T-helper 17 cell (primary cell): ENCODE measurements at places on chromosomes 5 and 9. TPM values are rescaled to one million over a fixed set of nuclear protein-coding genes. Genes with fewer than 3 reads are reported as not detected.

DNA sequence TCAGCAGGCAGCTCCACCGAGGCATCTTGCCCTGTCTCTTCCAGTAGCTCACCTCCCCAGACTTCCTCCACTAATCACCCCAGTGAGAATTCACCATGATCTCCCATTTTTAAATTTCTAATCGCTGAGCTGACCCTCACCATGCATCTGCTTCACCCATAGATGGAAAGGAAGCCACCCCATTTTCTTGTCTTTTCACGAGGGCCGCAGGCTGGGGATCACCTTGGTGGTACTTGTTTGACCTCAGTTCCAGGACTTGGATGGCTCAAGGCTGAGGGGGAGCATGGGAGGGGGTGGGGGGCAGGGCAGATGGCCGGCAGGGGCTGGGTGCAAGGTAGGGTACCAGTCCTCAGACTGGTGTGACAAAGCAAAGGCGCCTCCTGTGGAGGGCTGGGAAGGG, 3.6 kb downstream of the PROP1 start:
- H3K4me3 ChIP-seq: no peak overlapping the region
- H3K36me3 ChIP-seq: peaks cover 4% of the 10 kb centered on the region
- peaks cover 18% of the 10 kb centered on the region for H3K27me3 ChIP-seq
- peaks cover 5% of the 10 kb centered on the region for H3K4me1 ChIP-seq
- DNase-seq: no peak

DNA sequence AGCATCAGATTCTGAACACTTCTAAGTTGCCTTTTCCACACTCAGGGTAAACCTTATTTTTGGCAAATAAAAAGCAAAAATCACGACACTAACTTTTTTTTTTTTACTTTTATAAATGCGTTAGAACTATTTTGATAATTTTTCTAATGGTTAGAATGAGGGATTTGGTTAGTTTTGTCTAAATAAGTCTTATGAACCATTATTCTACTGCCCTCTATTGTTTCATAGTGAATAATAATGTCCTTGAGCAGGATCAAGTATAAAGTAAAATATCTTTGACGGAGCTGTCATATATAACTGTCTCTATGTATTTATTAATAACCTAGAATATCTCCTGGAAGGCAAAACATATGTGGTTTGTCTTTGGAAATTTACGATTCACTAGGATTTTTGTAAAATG, 631.8 kb downstream of the GABRG2 start:
- no peaks in the 10 kb centered on the region for H3K4me1 ChIP-seq
- H3K27ac ChIP-seq: no peak overlapping the region
- no peak for DNase-seq

DNA sequence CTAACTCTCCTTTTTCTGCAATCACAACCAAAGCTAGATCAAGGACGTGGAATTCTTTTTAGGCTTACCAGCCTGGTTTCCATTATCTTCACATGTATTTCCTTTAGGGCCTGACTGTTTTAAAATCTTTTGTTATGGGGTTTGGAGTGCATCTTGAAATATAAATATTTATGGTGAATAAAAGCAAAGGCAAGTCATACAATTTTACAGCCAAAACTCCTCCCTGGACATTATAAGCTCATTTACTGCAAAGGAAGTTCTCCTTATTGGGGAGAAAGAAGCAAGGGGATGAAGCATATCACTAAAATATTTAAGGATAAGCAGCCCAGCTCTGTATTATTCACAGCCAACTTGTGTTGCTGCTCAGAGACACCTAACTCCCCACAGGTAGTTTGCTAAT, 132.2 kb upstream of the TARS1 start:
- H3K27ac ChIP-seq: no peak overlapping the region
- no peaks in the 10 kb centered on the region for H3K36me3 ChIP-seq
- no peaks in the 10 kb centered on the region for H3K27me3 ChIP-seq
- DNase-seq: no peak
- no peak overlapping the region for H3K4me3 ChIP-seq

- no peak overlapping the region for H3K4me3 ChIP-seq
- H3K27me3 ChIP-seq: peaks cover 66% of the 10 kb centered on the region
- peaks cover 4% of the 10 kb centered on the region for H3K36me3 ChIP-seq
- H3K4me1 ChIP-seq: peaks cover 6% of the 10 kb centered on the region
- no peak for DNase-seq
Measured at GRCh38 chr5:168875832-168876231, 296.7 kb upstream of the PANK3 start.

DNA sequence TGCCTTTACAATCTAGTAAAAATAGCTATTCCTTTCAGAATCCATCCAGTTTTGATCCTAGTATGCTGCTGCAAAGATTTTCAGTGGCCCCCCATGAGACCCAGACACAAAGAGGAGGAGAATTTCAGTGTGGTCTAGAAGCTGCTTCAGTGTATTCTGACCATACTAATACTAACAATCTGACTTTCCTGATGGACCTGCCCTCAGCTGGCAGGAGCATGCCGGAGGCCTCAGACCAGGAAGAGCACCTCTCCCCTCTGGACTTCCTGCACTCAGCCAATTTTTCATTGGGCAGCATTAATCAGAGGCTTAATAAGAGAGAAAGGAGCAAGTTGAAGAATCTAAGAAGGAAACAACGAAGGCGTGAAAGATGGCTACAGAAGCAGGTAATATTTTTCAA, 48.5 kb downstream of the RNF180 start:
- no peaks in the 10 kb centered on the region for H3K36me3 ChIP-seq
- H3K4me3 ChIP-seq: no peak overlapping the region
- H3K27me3 ChIP-seq: no peaks in the 10 kb centered on the region
- DNase-seq: no peak
- no peaks in the 10 kb centered on the region for H3K4me1 ChIP-seq
- no peak overlapping the region for H3K27ac ChIP-seq

DNA sequence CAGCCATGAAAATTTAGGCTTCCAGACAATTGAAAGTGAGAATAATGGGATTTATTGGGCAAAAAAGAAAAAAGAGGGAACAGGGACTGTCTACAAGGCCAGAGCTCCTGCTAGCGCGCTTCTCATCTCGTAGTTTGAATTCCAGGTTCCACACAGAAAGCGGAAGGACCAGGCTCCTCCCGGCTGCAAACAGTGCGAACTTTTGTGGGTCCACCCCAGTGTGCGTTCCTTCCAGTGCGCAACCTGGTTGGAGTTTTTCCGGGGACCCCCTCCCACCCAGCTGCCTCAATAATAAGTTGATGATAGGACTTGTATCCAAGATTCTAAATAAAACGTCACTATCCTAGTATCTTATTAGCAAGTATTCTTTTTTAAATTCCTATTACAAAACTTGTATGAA, 467.7 kb upstream of the TUSC1 start:
- no peaks in the 10 kb centered on the region for H3K4me1 ChIP-seq
- DNase-seq: no peak
- no peaks in the 10 kb centered on the region for H3K27me3 ChIP-seq
- H3K36me3 ChIP-seq: no peaks in the 10 kb centered on the region
- H3K4me3 ChIP-seq: no peak overlapping the region

DNA sequence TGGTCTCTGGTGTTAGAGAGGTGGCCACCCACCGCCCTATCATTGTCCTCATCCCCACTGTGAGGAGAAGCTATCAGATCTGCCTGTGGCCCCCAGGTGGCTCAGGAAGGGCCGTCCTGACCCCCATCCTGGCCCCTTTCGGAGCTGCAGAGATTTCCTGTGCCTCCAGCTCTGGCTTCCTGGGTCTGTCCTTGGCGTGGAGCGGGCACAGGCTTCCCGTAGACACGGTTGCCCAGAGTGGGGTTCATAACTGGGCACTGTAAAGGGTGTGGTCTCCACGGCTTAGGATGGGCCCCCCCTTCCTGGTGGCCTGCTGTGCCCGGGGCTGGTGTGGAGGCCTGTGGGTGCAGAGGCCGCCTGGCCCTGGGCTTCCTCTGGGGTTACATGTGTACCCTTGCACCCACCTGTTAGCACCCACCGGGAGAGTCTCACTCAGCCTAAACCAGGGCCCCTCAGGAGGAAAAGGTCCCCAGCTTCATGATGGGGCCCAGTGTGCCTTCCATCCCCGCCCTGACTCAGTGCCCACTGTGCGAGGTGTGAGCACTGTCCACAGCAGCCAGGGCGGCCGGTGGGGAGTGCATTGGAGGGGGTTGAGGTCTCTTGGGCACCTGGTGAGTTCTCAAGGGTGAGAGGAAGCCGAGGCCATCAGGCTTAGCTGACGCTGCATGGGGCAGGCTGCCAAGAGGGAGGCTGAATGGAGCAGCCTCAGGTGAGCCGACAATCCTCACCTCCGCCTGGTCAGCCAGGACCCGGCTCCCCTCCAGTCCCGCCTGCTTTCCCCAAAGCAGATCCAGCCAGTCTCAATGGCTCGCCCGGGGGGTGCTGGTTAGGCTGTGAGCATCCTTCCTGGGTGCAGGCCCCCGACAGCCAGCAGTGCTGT, 15.3 kb upstream of the AJM1 start:
- H3K4me3 ChIP-seq: no peak overlapping the region
- DNase-seq: no peak
- H3K36me3 ChIP-seq: no peaks in the 10 kb centered on the region
- H3K4me1 ChIP-seq: no peaks in the 10 kb centered on the region
- no peaks in the 10 kb centered on the region for H3K27me3 ChIP-seq

The SPINK6 gene
- total RNA-seq: not detected

DNA sequence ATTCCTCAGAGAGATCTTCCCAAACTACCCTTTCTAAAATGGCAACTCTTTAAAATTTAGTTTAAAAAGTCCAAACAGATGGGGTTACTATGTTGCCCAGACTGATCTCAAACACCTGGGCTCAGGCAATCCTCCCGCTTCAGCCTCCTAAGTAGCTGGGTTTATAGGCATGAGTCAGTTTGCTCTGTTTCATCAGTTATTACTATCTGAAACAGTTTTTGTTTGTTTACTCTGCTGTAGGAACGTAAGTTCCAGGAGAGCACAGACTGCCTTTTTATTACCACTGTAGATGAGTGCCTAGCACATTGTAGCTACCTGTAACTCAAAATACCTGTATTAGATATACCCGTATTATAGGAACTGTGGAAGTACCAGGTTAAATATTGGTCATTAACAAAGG, 89.4 kb downstream of the UHRF2 start:
- no peaks in the 10 kb centered on the region for H3K27me3 ChIP-seq
- H3K36me3 ChIP-seq: peaks cover 16% of the 10 kb centered on the region
- H3K4me3 ChIP-seq: no peak overlapping the region
- H3K27ac ChIP-seq: no peak overlapping the region

GRCh38 chr5:151740958-151741373, 17.5 kb downstream of the ATOX1 start:
- no peak for DNase-seq
- peak overlapping the region; percentile 43 for H3K27ac ChIP-seq
- peaks cover 5% of the 10 kb centered on the region for H3K36me3 ChIP-seq
- H3K4me1 ChIP-seq: peaks cover 22% of the 10 kb centered on the region

DNA sequence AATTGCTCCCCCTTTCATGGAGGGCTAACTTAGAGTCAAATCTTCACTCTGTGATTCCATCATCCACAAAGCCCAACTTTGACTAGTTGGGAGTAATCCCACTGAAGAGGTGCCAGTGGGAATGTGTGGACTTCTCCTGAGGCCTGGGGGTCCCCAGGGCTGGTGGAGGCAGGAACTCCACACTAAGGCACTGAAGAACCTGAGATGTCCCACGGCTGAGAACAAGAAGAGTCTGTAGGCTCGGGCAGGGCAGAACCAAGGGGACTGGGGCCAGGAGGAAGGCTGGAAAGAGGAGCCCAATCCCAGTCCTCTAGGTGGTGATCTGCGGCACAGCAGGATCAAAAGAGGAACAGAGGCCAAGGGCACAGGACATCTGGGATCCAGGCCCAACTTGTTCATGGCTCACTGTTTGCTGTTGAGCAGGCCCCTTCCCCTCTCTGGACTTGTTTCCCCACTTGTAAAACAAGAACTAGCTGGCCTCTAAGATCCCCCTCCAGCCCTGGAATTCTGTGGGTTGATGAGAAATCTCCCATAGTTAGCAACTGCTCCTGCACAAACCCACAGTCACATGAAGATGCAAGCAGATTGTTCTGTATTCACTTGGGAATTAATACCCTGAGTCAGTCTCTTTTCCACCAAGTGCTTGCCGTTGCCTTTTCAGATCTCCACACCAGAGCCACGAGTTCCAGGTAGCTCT, 32.7 kb upstream of the ALDH1B1 start:
- H3K27ac ChIP-seq: no peak overlapping the region
- peaks cover 4% of the 10 kb centered on the region for H3K27me3 ChIP-seq
- no peak for DNase-seq
- no peaks in the 10 kb centered on the region for H3K36me3 ChIP-seq
- peaks cover 4% of the 10 kb centered on the region for H3K4me1 ChIP-seq

- peaks cover 29% of the 10 kb centered on the region for H3K27me3 ChIP-seq
- H3K4me3 ChIP-seq: no peak overlapping the region
- peaks cover 5% of the 10 kb centered on the region for H3K36me3 ChIP-seq
- H3K27ac ChIP-seq: no peak overlapping the region
- H3K4me1 ChIP-seq: peaks cover 2% of the 10 kb centered on the region
Measured at GRCh38 chr9:95736370-95736769, 139.1 kb upstream of the ERCC6L2 start.

The FSTL4 gene
- 0.26 TPM for total RNA-seq

DNA sequence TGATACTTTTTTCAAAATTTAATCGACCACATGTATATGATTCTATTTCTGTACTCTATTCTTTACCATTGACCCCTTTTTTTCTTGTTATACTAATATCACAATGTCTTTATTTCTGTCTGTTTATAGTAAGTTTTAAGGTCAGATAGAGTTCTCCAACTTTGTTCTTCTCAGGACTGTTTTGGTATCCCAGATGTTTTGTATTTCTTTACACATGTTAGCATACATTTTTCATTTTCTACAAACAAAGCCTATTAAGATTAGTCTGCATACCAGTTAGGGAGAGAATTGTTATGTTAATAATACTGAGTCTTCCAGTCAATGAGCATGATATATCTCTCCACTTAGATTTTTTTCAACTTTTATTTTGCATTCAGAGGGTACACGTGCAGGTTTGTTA, 8.2 kb upstream of the CAMK4 start:
- no peak for DNase-seq
- H3K36me3 ChIP-seq: peaks cover 4% of the 10 kb centered on the region
- H3K4me1 ChIP-seq: peaks cover 4% of the 10 kb centered on the region
- no peaks in the 10 kb centered on the region for H3K27me3 ChIP-seq

DNA sequence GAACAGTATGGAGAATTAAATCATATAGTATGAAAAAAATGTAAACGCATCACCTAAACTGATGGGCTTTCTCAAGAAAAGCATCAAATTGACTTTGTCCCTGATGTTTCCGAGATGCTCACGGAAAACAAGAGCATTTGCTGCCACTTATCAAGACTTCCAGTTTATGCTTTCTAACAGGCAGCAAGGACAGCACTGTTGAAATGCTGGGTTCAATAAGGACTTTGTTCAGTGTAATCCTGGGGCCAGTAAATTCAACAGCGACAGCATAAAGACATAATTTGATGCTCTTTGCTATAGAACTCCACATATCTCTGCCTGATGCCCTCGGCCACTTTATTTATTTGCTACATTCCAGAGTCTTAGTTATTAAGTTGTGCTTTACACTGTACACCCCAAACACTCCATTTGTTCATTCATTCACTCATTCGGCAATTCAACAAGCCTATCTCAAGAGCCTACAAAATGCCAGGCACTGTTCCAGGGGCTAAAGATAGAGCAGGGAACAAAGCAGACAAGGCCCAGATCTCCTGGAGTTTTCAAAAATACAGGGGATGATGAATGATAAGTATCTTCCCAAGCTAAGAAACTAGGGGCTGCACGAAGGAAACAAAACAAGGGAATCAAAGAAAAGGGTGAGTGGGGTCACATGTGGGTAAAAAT, 294.6 kb downstream of the ZNF608 start:
- DNase-seq: no peak
- H3K27me3 ChIP-seq: no peaks in the 10 kb centered on the region
- H3K27ac ChIP-seq: no peak overlapping the region
- H3K36me3 ChIP-seq: no peaks in the 10 kb centered on the region
- no peak overlapping the region for H3K4me3 ChIP-seq

GRCh38 chr9:88747768-88748167, 212.8 kb downstream of the NXNL2 start:
- DNase-seq: no peak
- H3K27me3 ChIP-seq: peaks cover 47% of the 10 kb centered on the region
- H3K27ac ChIP-seq: no peak overlapping the region
